ENCODE measurements at places on chromosomes 7 and 10.

DNA sequence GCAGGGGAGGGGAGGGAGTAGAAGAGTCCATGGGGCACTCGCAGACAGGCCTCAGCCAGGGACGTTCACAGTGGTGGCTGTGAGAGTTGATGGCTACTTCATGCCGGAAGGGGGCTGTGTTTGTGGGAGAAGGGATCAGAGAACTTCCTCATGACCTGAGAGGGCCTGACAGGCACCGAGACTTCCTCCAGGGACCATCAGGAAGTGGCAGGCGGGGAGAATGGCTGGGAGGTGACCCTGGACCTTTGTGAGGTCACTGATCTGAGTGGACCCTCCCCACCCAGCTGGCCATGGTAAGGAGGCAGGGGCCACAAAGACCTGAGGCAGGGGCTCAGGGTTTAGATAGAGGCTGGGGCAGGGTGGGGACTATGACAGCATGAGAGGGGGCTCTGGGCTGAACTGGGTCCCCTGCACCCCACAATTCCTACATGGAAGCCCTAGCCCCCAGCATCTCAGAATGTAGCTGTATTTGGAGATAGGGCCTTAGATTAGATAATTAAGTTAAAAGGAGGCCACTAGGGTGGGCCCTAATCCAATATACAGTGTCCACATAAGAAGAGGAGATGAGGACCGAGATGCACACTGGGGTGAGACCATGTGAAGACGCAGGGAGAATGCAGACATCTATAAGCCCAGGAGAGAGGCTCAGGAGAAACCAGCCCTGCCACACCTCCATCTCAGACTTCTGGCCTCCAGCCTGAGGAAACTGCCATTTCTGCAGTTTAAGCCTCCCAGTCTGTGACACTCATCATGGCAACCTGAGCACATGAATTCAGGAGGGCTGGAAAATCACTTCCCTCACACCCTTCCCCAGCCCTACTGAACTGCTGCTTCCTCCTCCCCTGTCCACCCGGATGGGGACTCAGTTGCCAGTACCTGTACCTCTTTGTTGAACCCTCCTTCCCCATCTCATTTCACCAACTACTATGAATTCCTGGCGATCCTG is 273.9 kb upstream of the ZNF32 start:
- DNase-seq = no peak

GRCh38 chr7:100545360-100546128 is 6.5 kb downstream of the AGFG2 start:
- peak; percentile 52 for DNase-seq

- DNase-seq = peak; percentile 16
These were observed 64.2 kb downstream of the PHYHIPL start for GRCh38 chr10:59240582-59241183.

GRCh38 chr7:494906-495305 is 24.7 kb downstream of the PDGFA start:
- DNase-seq = no peak

DNA sequence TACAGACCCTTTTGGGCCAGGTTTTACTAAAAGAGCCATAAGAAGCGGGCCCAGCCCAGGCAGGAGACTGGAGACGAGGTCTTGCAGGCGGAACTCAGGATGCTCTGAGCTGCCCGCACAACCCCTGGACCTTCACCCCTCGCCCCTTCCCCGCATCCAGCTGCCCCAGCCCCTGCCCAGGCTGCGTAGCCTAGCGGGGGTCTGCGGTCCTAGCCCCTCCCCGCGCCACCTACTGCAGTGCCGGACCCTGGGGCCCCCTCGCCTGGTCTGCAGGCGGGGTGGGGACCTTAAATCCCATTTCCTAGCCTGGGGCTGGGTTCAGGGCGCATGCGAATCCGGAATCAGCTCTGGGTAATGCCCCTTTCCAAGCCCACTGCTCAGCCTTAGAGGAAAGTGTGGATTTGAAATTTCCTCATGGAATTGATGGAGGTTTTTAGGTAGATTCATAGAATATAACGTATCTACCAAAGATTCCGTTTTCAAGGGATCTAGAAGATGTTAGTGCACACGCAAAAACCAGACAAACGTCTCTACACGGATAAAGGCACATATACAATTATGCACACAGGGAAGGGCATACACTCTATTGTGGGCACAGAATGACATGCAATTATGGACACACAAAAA is 546 bp upstream of the HOXA3 start:
- no peak for DNase-seq

GRCh38 chr7:104803931-104804330 is 210.1 kb upstream of the KMT2E start:
- DNase-seq = no peak

GRCh38 chr10:120810298-120810697 is 40.9 kb upstream of the WDR11 start:
- no peak for DNase-seq

- DNase-seq = no peak
These were observed 344.1 kb upstream of the NPVF start for GRCh38 chr7:25572423-25572822.

DNA sequence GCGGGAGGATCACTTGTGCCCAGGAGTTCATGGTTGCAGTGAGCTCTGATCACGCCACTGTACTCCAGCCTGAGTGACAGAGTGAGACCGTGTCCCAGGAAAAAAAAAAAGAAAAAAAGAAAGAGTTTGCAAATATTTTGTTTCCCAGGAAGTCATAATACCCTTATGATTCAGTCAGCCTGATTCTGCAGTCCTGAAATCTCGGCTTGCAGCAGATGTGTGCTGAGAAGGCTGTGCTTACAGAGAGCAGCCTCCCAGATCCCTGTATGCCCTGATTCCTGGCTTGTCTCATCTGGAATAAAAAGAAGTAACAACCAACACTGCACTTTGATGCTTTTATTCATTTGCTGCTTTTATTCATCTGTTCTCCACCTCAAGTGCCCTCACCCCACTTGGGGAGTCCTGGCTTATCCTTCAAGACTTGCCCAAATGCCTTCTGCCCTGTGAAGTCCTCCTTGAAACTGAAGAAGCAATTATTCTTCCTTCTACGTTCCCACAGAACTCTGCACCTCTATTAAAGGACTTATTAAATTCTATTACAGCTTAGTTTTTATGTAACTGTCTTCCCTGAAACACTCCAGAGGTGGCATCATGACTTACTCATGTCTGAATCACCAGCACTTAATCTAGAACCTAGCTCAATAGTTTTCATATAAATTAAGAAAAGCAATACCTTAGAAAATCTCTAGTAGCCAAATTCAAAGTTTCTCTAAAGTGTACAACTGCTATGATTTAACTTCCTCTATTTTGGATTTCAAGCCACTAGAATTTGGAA is 27.7 kb upstream of the BPGM start:
- no peak for DNase-seq

DNA sequence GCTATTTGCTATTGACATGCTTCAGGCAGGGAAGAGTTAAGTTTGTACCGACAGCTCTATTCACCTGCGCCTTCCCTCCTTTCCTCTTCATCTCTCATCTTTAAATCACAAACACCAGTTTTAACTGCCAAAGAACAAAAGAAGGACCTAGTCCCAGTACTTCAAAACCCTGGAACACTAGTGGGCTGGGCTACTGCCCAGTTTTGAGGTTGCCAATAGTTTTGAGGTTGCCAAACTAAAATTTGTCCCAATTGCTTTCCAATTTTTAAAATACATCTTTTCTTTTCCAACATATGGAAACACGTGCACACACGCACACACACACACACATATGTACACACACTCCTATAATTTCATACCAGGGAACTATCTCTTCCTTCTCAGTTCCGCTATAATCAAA is 130.6 kb upstream of the SLC26A5 start:
- no peak for DNase-seq

- no peak for DNase-seq
These were observed 15.3 kb downstream of the PPP1R17 start for GRCh38 chr7:31702354-31702753.

DNA sequence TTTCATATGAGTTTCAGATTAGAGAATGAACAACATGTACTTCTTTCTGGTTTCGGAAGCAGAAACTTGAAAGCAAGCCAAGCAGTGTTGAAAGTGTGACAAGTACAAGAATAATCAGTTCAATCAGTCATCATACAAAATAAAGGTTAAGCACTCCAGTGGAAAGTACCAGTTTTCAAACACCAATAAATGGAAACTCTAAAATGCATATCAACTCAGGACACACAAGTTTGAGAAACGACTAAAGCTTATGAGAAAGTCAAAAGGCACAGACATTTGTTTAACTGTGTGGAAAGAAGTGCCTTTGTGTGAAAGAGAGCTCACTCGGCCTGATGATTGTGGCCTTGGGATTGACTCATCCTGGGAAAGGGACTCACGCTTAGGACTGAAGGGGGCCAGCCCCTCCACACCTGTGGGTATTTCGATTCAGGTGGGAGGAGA is 60.6 kb upstream of the AKR1C1 start:
- no peak for DNase-seq

DNA sequence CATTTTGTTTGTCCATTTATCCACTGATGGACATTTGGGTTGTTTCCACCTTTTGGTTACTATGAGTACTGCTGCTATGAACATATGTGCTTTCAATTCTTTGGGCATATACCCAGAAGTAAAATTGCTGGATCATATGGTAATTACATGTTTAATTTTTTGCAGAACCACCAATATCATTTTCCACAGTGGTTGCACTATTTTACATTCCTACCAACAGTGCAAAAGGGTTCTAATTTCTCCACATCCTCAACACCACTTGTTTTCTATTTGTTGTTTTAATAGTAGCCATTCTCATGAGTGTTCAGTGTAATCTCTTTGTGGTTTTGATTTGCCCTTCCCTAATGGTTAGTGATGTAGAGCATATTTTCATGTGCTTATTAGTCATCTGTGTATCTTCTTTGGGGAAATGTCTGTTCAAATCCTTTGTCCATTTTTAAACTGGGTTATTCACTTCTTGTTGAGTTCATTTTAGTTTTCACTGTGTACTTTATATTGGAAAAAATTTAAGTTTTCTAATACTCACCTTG is 101.9 kb downstream of the HIBADH start:
- no peak for DNase-seq

DNA sequence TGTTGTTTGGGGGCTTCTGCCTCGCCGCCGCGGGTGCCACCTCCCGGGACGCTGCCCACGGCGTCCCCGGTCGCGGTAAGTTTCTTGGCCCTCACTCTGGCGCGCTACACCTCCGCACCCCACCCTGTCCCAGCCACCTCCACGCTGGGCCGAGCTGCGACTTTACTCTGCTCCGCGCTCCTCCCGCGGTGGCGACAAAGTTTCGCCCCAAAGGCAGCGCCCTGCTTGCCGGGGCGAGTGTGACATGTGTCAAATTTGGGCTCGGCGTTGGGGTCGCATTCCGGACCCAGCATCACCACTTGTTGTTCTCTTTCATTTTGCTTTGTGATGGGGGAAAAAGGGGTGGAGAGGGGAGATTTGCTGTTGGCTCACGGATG is 167.7 kb upstream of the PPP1R3A start:
- no peak for DNase-seq

DNA sequence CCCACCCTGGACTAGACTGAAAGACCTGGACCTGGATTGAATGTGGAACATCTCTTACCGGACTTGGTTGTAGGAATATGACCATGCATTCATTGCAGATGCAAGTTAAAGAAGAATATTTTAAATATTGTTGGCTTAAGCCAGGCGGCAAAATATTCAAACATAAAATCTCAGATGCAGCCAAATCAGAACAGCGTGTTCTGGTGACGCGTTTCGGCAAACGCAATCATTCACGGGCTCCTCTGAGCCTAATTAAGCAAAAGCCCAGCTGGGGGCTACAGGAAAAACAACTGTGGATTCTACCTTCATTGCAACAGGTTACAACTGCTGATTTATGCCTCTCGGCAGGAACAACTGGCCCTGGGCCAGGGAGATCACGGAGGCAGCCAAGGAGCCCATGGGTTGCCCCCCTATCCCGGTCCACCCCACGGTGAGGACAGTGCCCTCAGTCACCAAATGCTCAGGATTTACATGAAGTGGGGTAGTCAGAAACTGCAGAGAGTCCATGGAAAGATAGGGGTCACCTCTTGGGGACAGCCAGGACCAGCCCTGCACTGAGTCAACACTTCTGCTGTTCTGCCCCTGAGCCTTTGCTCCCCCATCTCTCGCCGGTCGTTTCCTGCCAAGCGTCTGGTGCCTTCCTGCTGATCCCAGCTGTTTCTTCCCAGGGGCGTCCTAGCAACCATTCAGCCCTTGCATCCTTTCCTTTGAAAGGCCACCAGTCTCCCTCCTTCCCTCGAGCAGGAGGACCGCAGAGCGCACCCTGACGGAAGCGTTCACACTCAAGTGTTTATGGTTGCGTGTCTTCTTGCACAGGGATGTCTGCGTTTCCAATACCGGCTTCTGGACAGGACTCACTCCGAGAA is 64.4 kb upstream of the SFMBT2 start:
- DNase-seq = no peak

GRCh38 chr10:17046989-17047388 is 82.6 kb downstream of the CUBN start:
- no peak for DNase-seq

- DNase-seq = no peak
These were observed 347.8 kb downstream of the ETV1 start for GRCh38 chr7:13641714-13642113.

- DNase-seq = no peak
These were observed 134.8 kb downstream of the TMEM26 start for GRCh38 chr10:61318429-61318828.

GRCh38 chr10:99605351-99605750 is 14.9 kb downstream of the SLC25A28 start:
- DNase-seq = no peak

- no peak for DNase-seq
These were observed 106.6 kb upstream of the CHST15 start for GRCh38 chr10:124200011-124200410.

All from NT2/D1 (cell line).